SJCRH30 (cell line): ENCODE measurements at places on chromosomes 11 and 22.

DNA sequence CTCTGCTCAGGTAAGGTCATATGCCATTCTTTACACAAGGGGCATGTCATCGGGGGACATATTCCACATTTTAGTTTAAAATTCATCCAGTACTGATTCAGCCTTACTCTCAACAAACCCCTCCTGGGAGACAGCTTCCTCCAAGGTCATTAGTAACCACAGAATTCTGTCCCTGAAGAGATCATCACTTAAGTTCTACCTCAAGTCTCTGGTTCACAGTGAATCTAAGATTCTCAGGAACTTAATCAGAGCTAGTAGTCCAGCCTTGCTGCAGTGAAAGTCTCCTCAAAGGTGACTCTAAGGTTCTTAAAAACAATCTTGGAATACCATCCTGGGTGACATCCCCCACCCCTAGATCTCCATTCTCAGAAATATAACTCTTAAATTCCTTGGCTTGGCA lies 18.9 kb upstream of the GDPD4 start:
- DNase-seq, result no peak

DNA sequence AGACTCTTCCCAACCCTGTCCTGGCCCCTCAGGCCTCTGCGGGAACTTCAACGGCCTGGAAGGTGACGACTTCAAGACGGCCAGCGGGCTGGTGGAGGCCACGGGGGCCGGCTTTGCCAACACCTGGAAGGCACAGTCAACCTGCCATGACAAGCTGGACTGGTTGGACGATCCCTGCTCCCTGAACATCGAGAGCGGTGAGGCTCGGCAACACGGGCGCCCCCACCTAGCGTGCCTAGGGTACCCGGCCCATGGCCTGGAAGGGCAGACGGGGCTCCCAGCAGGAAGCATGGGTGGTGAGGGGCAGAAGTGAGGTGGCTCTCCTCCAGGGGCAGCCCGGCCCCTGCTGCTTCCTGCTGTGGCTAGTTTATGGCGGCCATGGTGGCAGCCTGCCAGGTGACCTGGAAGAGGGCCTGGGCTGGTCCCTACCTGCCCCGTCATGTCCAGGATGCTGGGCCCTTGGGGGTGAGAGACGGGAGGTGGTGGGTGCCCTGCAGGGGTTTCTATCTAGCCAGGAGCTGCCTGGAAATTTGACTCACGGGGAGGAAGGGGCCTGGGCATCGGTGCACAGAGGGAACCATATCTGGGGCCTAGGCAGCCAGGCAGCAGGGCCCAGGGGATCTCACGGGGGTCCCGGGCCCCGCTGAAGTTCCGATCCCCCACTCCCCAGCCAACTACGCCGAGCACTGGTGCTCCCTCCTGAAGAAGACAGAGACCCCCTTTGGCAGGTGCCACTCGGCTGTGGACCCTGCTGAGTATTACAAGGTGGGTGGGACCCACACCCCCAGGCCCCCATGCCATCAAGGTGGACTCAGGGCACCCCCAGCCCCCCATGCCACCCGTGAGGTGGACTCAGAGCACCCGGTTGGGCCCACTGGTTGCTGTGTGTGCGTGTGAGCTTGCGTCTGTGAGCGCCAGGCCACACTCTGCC lies 9.2 kb downstream of the MUC2 start:
- no peak for DNase-seq

DNA sequence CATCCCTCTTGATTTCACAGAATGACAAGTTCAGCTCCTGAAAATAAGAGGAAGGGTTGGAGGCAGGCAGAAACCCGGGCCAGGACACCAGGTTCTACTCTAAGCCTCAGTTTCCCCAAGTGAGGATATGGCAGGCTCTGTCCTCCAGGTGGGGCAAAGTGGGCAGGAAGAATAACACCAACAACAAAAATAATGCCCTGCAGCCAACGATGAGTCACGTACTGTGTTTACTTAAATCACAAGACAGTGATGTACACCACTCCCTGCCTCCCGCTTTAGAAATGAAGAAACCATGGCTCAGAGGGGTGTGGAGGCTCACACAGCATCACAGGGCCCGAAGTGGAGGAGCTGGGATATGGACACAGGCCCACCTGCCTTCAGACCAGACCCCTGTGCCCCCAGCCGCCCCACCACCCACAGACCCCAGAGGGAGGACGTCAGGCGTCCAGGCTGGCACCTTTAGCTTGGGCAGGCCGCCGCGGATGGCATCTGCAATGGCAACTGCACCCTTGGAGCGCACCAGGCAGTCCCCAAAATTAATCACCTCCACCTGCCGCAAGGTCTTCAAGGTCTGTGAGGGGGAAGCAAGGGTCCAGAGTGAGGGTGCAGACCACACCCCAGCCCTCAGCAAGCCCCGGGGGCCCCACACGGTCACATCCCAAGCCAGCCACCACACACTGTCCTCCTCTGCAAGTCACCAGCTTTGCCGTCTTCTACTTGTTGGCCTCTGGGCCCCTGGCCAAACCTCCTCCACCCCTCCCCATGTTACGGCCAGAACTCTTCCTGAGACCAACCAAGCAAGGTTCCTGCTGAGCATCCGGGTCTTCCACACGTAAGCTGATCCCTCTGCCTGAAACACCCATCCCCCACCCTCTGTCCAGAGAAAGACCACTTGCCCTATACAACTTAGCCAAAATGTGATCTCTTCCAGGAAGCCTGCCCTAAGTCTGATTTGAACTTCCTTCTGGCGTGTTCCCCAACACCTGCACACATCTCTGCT lies 15.8 kb upstream of the CHADL start:
- no peak for DNase-seq

DNA sequence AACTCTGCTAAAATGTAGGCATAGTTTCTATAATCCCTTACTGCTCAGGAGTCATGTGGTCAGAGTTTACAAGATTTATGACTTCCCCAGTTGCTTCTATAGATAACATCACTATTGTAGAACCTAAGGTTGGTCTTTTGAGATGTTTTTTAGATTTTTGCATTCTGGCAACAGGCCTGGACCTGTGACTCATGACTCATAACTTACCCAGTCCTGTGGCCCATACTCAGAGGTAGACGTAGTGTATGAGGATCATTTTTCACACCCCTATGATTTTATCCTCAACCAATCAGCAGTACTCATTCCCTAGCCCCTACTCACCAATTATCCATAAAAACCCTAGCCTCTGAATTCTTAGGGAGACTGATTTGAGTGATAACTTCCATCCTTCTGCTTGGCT lies 384.4 kb upstream of the DDI1 start:
- DNase-seq, result peak; percentile 22

DNA sequence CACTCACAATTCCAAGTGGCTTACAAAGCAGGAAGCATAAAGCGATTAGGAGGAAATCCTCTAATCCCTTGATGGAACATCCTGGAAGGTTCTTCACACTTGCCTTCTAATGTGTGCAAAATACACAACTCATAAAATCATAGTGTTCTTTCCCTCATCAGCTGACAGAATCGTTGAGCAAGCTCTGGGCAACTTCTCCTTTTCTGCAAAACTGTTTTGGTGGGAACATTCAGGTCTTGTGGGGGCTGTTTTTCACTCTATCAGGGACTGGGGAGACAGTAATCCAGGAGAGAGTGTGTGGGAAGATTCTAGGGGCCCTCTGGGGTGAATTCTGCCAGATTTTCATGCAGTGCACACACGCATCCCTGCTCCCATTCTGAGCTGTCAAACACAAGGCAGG lies 53.2 kb downstream of the IRAG1 start:
- no peak for DNase-seq

DNA sequence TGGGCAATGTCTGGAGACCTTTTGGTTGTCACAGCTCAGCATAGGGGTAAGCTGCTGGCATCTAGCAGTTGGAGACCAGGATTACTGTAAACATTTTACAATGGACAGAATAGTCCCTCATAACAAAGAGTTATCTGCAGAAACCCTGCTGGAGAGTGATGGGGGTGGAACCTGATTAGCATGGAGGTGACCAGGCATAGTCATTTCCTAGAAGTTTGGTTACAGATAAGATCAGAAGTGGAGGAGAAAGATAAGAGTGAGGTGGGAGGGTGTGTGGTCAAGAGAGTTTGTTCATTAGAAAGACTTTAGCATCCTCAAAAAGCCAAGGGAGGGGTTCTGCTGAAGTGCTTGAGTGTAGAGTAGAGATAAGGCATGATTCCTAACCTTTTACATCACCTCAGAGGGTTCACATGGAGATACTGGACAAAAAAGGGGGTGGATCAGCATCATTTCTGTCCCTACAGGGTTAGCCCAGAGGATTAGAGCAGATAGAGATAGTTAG lies 38.8 kb downstream of the PRDM11 start:
- no peak for DNase-seq

DNA sequence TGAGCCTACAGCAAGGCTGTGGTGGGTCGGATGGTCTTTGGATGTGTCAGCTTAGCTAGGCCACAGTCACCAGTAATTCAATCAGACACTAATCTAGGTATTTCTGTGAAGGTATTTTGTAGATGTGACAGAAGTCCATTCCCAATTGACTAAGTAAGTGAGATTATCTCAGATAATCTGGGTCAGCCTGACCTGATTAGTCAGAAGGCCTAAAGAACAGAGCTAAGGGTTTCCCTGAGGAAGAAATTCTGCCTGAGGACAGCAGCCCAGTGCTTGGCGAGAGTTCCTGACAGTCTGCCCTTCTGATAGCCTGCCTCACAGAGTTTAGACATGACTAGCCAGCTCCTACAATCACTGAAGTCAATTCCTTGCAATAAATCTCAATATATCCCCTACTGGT lies 28.7 kb downstream of the GUCD1 start:
- DNase-seq, result no peak

- DNase-seq, result no peak
Measured at GRCh38 chr11:113023228-113023627, 62.0 kb downstream of the NCAM1 start.

DNA sequence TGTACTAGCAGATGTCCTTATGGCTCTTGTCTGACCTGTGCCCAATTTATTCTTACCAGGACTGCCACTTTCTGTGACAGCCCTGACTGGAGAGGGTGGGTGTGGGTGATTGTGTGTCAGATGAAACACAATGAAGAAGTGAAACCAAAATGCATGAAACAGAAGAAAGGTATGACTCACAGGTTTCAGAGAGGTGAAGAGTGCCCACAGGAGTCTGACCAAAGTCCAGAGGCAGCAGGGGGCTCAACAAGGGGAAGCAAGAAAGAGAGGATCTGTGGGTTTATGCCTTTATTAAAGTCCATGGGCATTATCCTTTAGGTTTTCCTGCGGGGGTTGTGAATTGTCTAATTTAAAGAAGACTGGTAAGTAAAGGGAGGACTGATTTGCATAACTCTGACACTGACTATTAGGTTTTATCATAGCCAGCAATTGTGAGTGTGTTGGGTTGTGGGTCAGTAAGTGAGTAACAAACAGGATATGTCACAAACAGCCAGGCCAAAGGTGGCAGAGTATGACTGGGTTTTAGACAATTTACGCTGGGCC lies 3.9 kb upstream of the OR4C6 start:
- no peak for DNase-seq

DNA sequence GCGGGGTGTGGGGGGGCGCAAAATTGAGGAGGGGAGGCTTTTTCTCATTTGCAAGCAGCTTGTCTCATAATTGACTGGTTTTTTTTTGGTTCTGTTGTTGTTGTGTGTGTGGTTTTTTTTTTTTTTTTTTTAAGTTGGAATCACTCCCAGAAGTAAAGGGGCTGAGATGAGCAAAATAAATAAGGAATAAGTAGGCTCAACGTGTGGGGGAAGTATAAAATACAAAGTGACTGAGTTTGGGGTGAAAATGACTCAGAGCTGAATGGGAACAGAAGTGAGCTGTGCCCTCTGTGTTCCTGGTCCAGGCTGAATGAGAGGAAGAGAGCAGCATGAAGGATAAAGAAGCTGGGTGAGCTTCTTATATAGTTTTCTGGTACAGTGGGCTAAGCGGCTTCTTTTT lies 90.0 kb downstream of the GRIK4 start:
- DNase-seq, result no peak

DNA sequence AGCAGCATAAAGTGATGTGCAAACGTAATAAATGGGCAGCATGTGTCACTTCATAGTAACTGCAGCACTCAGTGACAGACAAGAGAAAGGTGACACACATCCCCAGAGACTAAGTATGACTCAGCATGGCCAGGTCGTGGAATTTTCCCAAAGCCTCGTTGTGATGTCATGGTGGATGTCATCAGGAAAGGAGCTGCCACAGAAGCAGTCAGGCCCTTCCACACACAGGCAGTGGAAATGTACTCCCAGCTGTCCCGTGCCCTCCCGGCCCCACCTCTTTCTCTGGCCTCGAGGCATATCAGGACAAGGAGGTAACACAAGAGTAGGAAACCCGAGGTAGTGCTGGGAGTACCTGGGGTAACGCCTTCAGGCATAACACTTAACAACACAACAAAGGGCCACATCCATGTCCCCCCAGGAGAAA lies 8.1 kb downstream of the PC start:
- peak; percentile 78 for DNase-seq

GRCh38 chr11:16148301-16148931 lies 207.9 kb downstream of the SOX6 start:
- peak; percentile 84 for DNase-seq

- DNase-seq, result no peak
Measured at GRCh38 chr11:107704451-107704850, 7.4 kb downstream of the SLN start.

DNA sequence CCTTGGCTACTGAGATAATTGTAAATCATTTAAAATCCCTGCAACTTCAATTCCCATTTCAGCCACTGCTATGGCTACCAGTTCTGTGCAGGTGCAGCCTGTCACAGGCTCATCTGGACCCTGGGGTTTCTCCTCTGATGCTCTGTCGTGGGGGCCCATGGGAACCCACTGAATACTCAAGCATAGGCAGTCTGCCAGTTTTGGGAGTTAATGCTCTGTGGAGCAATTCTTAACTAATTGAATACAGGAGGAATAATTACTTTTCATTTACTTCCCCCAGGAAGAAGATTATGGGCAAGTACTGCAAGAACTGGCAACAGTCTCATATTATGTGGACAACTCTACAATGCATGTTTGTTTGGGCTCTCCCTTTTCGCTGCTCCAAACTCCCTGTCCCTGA lies 25.9 kb downstream of the OR51E2 start:
- no peak for DNase-seq

GRCh38 chr22:43305806-43306205 lies 37.4 kb downstream of the SCUBE1 start:
- no peak for DNase-seq

GRCh38 chr11:66015454-66015881 lies 3.7 kb downstream of the CST6 start:
- no peak for DNase-seq

DNA sequence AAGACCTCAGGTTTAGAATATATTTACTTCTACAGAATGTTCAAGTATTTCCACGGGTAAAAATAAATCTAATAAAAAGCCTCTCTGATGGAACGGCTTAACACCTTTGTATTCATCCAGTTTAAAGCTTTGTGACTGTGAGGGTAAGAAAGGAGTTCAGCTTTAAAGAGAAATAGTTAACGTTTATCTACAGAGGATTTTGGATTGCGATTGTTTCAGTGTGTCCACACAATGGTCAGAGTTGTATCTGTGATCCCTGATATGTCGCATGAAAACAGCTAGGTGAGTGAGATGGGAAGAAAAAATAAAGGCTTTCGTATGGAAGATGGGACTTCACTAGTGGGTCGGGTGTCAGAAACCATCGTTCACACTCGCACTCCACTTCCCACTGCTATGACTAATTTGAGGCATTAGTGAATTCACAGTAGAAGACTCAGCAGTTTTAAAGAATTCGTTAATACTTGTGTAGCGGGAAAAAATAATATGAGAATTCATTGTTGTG lies 1.6 kb downstream of the APLP2 start:
- no peak for DNase-seq
